ENCODE measurements at places on chromosomes 6 and 20.

- DNase-seq: no peak
Measured at GRCh38 chr6:24872779-24873178, 63.0 kb downstream of the RIPOR2 start.

DNA sequence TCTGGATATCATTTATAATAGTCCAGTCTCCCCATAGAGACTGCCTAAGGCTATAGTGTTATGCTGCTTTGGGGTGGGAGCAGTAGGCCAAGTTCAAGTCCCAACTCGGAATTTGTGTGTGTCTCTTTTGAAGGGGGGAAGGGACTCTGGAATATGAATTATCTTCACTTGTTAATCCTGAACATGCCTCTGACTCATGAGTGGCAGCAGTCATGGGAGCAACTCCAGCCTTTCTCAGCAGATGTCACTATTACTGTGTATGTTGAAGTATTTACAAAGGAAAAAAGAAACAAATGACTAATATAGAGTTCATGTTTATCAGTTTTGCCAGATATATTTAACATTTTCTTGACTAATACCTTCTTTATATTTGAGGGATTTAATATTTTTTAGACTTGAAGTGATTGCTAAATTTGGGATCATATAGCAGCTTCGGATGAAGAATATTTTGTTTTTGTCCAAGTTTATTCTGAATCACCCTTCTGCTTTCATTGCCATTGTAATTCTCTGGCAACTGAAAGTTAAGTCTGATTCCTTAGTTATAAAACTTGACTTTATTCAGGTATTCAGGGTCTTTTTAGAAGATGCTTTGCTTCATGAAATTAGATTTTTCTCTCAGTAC is 23.4 kb downstream of the FAM217A start:
- no peak for DNase-seq

DNA sequence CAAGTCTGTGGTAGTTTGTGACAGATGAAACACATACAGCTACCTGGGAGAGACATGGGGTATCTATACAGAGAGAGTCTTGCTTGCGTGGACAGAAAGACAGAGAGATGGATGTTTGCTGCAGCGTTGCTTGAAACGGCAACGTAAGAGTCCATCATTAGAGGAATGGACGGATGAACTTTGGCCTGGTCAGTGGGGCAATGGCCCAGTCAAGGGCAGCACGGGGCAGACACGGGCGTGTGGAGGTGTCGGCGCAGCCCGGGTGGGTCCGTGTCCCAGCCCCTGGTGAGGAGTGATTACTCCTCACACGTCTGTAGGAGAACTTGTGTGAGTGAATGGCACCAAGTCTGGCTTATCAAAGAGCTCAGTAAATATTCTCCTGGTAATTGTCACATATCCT is 21.9 kb downstream of the DACT2 start:
- DNase-seq: no peak

- no peak for DNase-seq
Measured at GRCh38 chr6:43734294-43734665, 35.7 kb upstream of the VEGFA start.

DNA sequence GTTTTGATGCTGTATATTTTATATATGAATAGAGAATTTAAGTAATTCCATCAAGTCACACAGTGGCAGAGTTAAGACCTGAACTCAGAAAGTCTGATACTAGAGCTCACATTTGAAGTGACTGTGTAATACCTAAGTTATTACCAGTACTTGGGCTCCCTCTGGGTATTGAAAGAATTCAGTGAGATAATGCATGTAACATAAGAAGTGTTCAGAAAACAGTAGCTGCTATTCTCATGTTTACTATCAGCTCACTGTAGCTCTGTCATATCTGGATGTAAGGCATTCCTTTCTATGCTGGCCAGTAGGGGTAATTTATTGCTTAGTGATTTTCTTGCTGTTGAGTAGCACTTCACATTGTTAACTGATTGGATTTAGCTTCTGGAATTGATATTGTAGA is 44.6 kb downstream of the NKX2-4 start:
- DNase-seq: no peak

- no peak for DNase-seq
Measured at GRCh38 chr6:21496196-21496595, 97.4 kb upstream of the SOX4 start.

DNA sequence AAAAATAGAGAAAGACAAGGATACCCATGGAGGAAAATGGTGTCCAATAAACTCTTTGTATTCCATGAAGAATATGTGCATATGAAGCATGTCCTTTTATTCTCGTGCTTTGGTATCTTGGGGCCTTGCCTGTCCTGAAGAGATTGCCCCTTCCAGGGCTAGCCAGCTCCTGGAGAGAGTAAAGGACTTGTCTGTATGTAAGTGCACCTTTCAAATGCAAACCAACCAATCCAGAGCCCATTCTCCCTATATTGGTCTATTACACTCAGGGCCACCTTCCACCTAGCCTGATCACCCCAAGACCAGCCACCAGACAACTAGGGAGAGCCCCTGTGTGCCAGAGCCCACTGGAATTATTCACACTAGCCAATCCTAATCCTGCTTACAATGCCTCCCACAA is 221.6 kb downstream of the CD83 start:
- DNase-seq: no peak

DNA sequence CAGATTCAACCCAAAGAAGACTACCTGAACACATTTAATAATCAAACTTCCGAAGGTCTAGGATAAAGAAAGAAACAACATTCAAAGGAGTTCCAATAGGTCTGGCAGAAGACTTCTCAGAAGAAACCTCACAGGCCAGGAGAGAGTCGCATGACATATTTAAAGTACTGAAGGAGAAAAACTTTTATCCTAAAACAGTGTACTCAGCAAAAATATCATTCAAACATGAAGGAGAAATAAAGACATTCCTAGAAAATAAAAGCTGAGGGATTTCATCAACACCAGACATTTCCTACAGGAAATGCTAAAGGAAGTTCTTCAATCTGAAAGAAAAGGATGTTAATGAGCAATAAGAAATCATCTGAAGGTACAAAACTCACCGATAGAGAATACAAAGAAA is 108.6 kb downstream of the BTBD9 start:
- DNase-seq: no peak

DNA sequence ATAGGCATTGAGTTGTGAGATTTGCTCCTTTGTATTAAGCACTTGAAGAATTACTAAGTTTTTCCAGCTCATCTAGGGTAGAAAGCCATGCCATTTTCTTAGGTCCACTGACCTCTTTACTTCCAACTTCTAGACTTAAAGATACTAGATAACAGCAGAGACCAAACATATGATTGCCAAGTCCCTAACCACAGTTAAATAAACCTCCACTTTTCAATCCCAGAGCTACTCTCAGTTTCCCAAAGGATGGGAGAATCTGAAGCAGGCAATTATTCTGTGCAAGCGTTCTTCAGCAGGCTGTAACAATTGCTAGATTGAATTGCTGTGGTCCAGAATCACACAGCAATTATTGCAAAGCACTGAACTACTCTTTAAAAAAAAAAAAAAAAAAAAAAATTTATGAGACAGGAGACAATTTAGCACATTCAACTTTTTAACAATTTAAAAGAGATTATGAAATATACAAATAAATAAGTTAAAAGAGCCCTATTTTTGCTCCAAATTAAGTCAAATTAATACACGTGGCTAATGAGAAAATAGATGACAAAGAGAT is 104.0 kb upstream of the PRSS16 start:
- DNase-seq: no peak

DNA sequence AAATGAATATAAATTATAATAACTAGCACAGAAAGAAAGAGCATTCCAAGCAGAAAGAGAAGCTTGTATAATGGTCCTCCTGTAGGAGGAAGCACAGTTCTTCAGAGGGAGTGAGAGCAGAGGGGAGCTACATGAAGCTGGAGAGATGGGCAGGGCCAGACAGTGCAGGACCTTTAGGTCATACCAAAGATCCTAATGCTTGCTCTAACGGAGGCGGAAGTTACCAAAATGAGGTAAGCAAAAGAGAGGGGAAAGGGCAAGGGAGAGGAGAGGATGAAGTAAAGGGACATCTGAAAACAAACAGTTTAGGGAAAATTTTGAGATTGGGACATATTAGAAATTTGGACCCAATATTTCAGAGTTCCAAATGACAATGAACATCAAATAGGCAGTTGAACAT is 50.2 kb downstream of the HBS1L start:
- no peak for DNase-seq

GRCh38 chr20:21230686-21231085 is 72.4 kb upstream of the XRN2 start:
- no peak for DNase-seq

- DNase-seq: no peak
Measured at GRCh38 chr6:140438346-140438735, 1063.9 kb upstream of the CITED2 start.

DNA sequence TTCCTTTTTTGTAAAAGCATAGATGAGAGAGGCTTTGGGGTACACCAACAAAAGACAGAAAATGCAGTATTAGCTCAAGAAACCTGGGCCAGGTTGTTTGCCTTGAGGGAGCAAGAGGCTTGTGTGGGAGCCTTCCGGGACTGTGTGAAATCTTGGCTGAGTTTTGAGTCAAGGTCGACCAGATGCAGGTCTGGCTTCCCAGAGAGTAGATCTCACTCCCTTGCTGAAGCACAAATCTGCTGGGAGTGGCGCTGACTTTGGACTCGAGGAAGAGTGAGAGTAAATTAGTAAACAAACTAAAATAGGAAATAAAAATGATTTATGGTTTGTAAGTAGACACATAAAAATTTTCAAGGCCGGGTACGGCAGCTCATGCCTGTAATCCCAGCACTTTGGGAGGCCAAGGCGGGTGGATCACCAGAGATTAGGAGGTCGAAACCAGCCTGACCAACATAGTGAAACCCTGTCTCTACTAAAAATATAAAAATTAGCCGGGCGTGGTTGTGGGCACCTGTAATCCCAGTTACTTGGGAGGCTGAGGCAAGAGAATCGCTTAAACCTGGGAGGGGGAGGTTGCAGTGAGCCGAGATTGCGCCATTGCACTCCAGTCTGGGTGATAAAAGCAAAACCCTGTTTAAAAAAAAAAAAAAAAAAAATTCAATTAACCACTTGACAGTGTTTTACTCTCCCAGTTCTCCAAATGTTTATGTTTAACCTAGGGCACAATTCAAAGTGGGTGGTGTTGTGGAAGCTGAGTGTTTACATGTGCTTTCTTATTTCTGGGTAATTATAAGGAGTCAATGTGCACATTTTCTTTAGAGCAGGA is 27.7 kb upstream of the EDN1 start:
- no peak for DNase-seq

DNA sequence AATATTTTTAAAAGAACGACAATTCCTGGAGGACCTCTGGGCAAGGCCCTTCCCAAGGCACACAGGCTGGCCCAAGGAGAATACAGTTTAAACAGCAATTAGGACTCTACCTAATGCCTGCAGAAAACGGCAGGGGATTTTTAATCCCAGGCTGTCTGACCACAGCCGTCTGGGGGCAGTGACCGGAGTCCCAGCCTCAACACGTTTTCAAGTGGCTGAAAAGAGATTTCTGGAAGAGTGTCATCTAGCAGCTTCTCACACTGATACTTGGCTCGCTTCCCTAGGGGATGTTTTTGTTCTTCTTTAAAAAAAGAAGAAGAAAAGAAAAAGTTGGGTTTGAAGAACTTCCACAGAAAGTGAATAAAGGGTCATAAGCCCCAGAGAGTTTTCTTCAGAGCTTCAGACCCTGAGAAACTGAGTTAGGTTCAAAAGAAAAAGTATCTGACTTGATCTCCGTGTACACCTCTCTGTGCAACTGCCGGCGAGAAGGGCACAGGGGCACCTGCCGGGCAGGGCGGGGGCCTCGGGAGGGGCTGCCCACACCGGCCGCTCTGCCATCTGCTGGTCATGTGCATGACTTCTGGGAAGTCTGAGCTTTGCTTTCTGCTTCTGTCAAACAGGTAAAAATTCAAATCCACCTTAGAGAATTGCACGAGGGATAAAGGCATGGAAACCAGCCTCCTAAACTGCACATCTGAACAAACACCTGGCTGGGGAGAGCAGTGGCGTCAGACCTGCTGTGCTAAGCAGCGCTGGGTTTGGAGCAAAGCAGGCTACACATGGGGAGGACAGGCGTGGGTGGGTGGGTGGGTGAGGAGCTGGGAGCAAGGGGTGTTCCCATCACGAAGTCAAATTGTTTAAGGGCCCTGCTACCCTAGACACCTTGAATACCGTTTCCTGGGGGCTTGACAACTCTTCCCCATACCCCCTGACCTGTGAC is 33.0 kb downstream of the RRBP1 start:
- DNase-seq: no peak

DNA sequence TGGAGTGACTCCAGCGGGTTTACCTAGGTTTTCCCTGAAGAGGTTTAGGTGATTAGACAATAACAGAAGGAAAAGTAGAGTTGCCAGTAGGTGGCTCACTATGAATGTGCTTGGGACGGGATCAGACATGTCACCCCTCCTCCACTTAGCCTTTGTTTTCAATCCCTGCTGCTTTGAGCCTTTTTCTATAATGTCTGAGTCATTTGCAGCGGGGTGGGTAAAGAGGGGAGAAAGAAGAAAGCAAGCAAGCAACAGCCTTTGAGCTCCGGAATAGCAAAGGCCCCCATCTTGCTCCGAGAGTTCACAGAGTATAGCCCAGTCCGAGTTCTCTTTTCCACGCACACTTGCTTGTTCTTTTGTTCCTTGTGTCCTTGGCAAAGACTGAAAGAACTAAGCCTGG is 129.1 kb downstream of the PACRG start:
- DNase-seq: no peak

GRCh38 chr6:6614983-6615349 is 26.4 kb downstream of the LY86 start:
- no peak for DNase-seq

GRCh38 chr6:149440735-149441671 is 40.9 kb downstream of the SUMO4 start:
- DNase-seq: no peak

- DNase-seq: no peak
Measured at GRCh38 chr6:170545405-170545804, 7.7 kb downstream of the PSMB1 start.

DNA sequence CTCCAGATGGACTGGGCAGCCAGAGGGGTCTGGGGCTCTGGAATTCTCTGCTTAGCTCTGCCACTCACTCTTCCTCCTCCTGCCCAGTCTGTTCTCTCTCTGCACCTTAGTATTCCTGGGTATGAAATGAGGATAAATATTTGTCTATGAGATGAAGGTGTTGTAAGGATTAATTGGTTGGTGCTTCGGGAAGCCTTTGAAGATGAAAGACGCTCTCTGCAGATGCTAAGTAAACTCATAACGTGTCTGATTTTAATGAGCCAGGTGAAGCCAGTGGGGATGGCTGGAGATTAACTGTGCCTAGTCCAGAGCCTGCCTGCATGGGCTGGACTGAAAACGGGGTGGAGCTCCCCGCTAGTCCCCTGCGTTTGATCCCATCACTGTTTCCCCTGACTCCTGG is 23.1 kb upstream of the TCP11 start:
- DNase-seq: no peak

- DNase-seq: no peak
Measured at GRCh38 chr20:34215711-34216381, 25.4 kb upstream of the ASIP start.

GRCh38 chr6:82129797-82130196 is 117.7 kb downstream of the IBTK start:
- no peak for DNase-seq

Measured in T-helper 1 cell (primary cell).